GM23248 (cell line): ENCODE measurements at places on chromosomes 12 and 14. TPM values are rescaled to one million over a fixed set of nuclear protein-coding genes. Genes with fewer than 3 reads are reported as not detected.
A peak's percentile ranks its signal among the peaks of the same experiment; 100 is the strongest.

Gene POTEG
- total RNA-seq, result not detected in 2 replicates

- peaks cover 31% of the 10 kb centered on the region for H3K36me3 ChIP-seq
- no peak for DNase-seq
- no peaks in the 10 kb centered on the region for H3K27me3 ChIP-seq
- peaks cover 31% of the 10 kb centered on the region for H3K4me1 ChIP-seq
- peak overlapping the region; percentile 18; the same call in 1 of the 2 replicates for H3K27ac ChIP-seq
- no peak overlapping the region for H3K4me3 ChIP-seq
These were observed 4.1 kb downstream of the ISCU start for GRCh38 chr12:108566452-108566851.

Gene SEL1L
- total RNA-seq, result 69.2 TPM in 2 replicates

DNA sequence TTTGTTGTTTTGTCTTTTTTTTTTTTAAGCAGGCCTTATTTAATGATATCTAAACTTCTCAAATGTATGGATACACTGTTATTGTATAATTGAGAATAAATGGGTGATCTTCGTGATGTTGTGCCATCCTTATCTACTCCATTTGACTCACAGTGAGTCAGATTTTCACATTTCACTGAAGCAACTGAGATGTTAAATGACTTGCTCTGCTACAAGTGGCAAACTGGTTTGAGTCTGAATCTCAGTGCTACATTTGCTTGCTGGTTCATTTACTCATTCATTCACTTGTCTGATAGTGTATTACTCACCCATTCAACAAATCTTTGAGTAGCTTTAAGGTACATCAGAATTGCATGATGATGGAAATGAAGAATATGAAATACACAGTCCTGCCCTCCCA, 2.6 kb downstream of the KIAA0586 start:
- peaks cover 14% of the 10 kb centered on the region; the same call in 1 of the 2 replicates for H3K36me3 ChIP-seq
- H3K4me1 ChIP-seq, result peaks cover 23% of the 10 kb centered on the region
- peak overlapping the region; percentile 33 for H3K27ac ChIP-seq
- DNase-seq, result peak; percentile 84
- peak overlapping the region; percentile 99; the same call in 1 of the 2 replicates for H3K4me3 ChIP-seq

DNA sequence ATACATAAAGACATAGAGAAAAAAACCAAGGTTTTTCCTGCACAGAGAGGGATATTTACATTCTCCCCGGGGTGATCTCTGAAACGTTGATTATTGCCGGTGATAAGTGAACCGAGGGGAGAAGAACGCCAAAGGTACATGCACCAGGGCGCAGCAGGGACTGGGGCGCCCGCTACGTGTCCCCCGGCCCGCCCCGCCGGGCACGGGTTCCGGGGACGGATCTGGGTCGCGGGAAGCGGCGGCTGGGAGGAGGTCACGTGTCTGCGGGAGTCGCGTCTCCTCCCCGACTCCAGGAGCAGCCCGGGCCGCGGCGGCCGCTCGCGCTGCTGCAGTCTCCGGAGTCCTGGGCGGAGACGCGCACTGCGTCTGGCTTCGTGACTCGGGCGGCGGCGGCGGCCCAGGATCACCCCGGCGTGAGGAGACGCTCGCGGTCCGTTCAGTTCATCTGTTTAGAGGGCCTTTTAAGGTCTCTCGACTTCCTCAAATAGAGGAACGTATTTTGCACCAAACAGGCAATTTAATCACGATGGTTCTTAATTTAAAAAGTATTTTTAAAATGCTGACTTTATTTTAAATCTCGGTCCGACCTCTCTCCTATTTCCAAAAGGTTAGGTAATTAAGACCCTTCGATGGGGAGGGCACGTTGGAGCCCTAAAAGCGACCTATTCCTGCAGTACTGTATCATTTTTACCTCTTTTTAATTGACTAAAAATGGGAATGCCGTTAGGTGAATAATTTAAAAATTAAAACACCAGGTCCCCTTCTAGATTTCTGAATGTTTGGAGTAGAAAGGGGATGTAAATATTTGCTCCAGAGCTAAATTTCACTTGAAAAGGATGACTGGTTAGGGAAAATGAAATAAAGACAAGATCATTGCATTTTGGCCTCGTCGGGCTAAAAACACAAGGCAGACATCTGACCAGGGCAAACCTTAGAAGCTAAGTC, 1.8 kb upstream of the BHLHE41 start:
- H3K4me3 ChIP-seq, result peak overlapping the region; percentile 85
- H3K27me3 ChIP-seq, result no peaks in the 10 kb centered on the region
- no peaks in the 10 kb centered on the region for H3K36me3 ChIP-seq
- DNase-seq, result peak; percentile 94
- peaks cover 25% of the 10 kb centered on the region for H3K4me1 ChIP-seq

- H3K36me3 ChIP-seq, result peaks cover 5% of the 10 kb centered on the region; the same call in 1 of the 2 replicates
- DNase-seq, result peak; percentile 49
- H3K27me3 ChIP-seq, result peaks cover 11% of the 10 kb centered on the region
- H3K27ac ChIP-seq, result no peak overlapping the region
- H3K4me3 ChIP-seq, result no peak overlapping the region; the same call in 1 of the 2 replicates
These were observed 7.8 kb downstream of the AMN start for GRCh38 chr14:102930138-102930752.

Gene KRT6A
- not detected in 2 replicates for total RNA-seq

DNA sequence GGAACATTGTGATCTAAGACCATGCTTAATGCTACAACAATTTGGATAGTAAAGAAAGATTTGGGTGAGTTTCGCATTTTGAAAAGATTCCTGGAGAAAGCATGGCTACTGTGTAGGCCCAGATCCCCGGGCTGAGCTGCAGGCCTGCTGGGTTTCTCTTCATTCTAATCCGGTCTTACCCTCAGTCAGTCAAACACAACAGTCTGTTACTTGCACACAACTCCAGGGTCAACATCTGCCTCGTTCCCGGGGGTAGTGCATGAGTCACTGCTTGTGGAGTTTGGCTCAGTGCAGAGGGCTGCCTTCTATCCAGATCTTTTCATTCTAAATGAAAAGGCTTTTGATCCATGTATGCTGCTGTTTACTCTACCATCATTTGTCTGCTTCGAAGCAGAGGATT, 60.4 kb upstream of the SEL1L start:
- H3K4me3 ChIP-seq, result no peak overlapping the region
- H3K27ac ChIP-seq, result no peak overlapping the region
- no peaks in the 10 kb centered on the region for H3K36me3 ChIP-seq
- no peak for DNase-seq

- peaks cover under 1% of the 10 kb centered on the region; the same call in 1 of the 2 replicates for H3K27me3 ChIP-seq
- no peak overlapping the region for H3K4me3 ChIP-seq
- peak; percentile 66 for DNase-seq
- no peaks in the 10 kb centered on the region for H3K36me3 ChIP-seq
- H3K27ac ChIP-seq, result no peak overlapping the region
- H3K4me1 ChIP-seq, result no peaks in the 10 kb centered on the region
These were observed 37.7 kb downstream of the SLC5A8 start for GRCh38 chr12:101172316-101172715.

DNA sequence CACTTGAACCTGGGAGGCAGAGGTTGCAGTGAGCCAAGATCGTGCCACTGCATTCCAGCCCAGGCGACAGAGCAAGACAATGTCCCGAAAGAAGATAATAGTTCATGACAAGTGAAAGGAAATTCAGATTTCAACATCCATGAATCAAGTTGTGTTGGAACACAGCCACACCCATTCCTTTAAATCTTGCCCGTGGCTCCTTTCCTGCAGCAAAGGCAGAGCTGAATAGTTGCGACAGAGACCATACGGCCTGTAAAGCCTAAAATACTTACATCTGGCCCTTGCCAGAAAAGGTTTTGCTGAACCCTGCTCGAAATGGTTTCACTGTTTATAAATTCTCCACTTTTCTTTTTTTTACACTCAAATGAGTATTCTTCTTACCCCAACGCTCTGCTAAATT, 17.7 kb upstream of the ITPK1 start:
- H3K4me3 ChIP-seq, result no peak overlapping the region
- H3K36me3 ChIP-seq, result no peaks in the 10 kb centered on the region
- H3K27ac ChIP-seq, result no peak overlapping the region
- H3K4me1 ChIP-seq, result peaks cover 5% of the 10 kb centered on the region

- no peak overlapping the region for H3K27ac ChIP-seq
- H3K4me3 ChIP-seq, result no peak overlapping the region
- peaks cover 8% of the 10 kb centered on the region; the same call in 1 of the 2 replicates for H3K27me3 ChIP-seq
- H3K4me1 ChIP-seq, result peaks cover 12% of the 10 kb centered on the region
These were observed 25.6 kb downstream of the KCNK13 start for GRCh38 chr14:90087433-90087832.

GRCh38 chr14:71169861-71170260, 262.6 kb downstream of the PCNX1 start:
- H3K4me1 ChIP-seq, result peaks cover 8% of the 10 kb centered on the region; the same call in 1 of the 2 replicates
- no peak overlapping the region for H3K27ac ChIP-seq
- H3K36me3 ChIP-seq, result no peaks in the 10 kb centered on the region
- H3K4me3 ChIP-seq, result no peak overlapping the region

- no peaks in the 10 kb centered on the region for H3K36me3 ChIP-seq
- H3K4me3 ChIP-seq, result peak overlapping the region; percentile 49
- DNase-seq, result peak; percentile 61
- peak overlapping the region; percentile 71 for H3K27ac ChIP-seq
These were observed 42.4 kb upstream of the EMP1 start for GRCh38 chr12:13154027-13154538.

Gene SLC5A8
- not detected in 2 replicates for total RNA-seq

GRCh38 chr12:15956413-15957185, 45.5 kb downstream of the DERA start:
- no peak for DNase-seq
- H3K4me3 ChIP-seq, result no peak overlapping the region
- no peaks in the 10 kb centered on the region for H3K27me3 ChIP-seq

DNA sequence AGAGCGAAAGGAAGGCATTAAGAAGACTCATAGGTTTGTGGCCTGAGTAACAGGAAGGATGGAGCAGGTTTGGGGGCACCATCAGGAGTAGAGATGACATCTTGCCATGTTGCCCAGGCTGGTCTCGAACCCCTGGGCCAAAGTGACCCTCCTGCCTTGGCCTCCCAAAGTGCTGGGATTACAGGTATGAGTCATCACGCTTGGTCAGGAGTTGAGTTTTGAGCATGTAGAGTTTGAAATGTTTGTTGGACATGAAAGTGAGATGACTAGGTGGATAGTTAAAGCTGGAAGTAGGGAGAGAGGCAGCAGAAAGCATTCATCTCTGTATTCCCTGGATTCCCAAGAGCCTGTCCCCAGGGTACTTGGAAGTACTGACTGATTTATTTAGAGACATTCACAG, 112.6 kb downstream of the ERC1 start:
- no peaks in the 10 kb centered on the region for H3K27me3 ChIP-seq
- H3K4me3 ChIP-seq, result no peak overlapping the region
- H3K4me1 ChIP-seq, result no peaks in the 10 kb centered on the region
- H3K36me3 ChIP-seq, result no peaks in the 10 kb centered on the region

GRCh38 chr12:85617307-85618091, 218.7 kb downstream of the RASSF9 start:
- DNase-seq, result no peak

GRCh38 chr14:72946491-72946890, 20.2 kb downstream of the DCAF4 start:
- no peaks in the 10 kb centered on the region for H3K27me3 ChIP-seq
- no peak overlapping the region for H3K4me3 ChIP-seq
- H3K36me3 ChIP-seq, result peaks cover 3% of the 10 kb centered on the region; the same call in 1 of the 2 replicates
- no peaks in the 10 kb centered on the region for H3K4me1 ChIP-seq

- no peak overlapping the region for H3K27ac ChIP-seq
- no peak for DNase-seq
- no peaks in the 10 kb centered on the region for H3K4me1 ChIP-seq
- peaks cover 41% of the 10 kb centered on the region for H3K27me3 ChIP-seq
- H3K36me3 ChIP-seq, result no peaks in the 10 kb centered on the region
- no peak overlapping the region for H3K4me3 ChIP-seq
These were observed 36.0 kb downstream of the SYNDIG1L start for GRCh38 chr14:74389980-74390379.

- H3K4me3 ChIP-seq, result no peak overlapping the region
- H3K27ac ChIP-seq, result no peak overlapping the region
- H3K36me3 ChIP-seq, result no peaks in the 10 kb centered on the region
- no peak for DNase-seq
These were observed 21.3 kb downstream of the SPX start for GRCh38 chr12:21547437-21547836.

Gene TCL1A
- not detected in 2 replicates for total RNA-seq

DNA sequence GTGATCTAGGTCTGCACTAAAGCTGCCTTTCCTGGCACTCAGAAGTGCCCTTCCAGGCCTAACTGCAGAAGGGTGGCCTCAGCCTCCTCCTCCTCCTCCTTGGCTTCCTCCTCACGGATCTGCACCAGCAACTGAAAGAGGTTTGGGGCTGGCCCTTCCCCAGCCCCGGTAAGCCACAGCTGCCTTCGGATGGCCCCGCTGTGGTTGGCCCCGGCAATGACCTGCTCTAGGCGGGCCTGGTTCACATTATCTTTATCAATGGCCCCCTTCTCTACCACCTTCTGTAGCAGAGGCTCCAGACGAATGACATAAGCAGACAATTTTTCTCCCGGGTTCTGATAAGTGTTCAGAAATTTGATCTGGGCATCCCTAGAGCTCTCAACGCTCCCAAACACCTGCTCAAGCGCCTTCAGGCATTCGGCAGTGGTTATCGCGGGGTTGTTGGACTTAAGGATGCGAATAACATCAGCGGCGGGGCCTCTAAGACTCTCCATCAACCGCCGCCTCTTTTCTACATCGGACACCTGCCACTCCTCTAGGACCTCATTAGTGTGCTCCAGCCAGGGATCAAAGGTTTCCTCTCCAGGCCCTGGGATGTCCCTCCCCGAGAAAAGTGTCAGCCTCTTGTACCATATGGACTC, 1.5 kb downstream of the PNMA1 start:
- peak; percentile 51 for DNase-seq
- H3K4me3 ChIP-seq, result peak overlapping the region; percentile 98
- peaks cover 16% of the 10 kb centered on the region for H3K4me1 ChIP-seq
- peak overlapping the region; percentile 89 for H3K27ac ChIP-seq
- peaks cover 12% of the 10 kb centered on the region for H3K36me3 ChIP-seq

DNA sequence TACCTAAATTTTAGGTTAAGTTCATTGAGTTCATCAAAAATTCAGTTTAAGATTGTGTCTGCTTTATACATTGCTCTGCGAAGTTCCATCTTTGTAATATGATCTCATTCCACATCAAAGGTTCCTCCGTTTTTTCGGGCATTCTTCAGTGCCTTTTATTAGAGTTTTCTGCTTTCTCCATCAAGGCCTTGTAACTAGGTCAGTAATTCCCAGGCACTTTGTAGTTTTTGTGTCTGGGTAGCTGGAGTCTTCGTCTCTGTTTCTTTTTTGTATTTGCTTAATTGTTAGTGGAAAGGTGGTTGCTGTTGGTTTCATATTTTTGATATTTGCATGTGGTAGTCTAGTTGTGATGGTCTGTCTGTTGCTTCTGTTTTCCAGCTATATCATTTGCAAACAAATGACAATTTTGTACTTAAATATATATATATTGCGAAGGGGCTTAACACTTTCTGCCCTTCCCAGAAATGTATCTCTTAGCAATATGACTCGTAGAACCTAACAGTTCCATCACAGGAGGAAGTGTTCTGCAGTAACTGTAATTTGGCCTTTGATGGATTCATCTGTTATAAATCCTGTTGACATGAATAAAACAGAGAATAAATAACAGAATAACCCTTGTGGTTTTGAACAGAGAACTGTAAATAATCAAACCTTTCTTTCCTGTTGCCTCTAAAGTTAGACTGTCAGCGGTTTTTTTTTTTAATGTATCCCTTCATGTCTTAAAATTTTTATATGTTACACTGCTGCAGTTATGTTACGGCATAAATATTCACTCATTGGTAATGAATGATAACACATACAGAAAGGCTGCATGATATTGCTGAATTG, 88.4 kb upstream of the DYNC1H1 start:
- no peaks in the 10 kb centered on the region for H3K36me3 ChIP-seq
- no peak overlapping the region for H3K27ac ChIP-seq
- H3K27me3 ChIP-seq, result no peaks in the 10 kb centered on the region
- DNase-seq, result peak; percentile 6
